ENCODE measurements at places on chromosomes 7 and 10. TPM values are rescaled to one million over a fixed set of nuclear protein-coding genes. Genes with fewer than 3 reads are reported as not detected.

Gene ABLIM1
- total RNA-seq, result 36.1 TPM

Gene SNCG
- 2.8 TPM for total RNA-seq

Gene NEUROG3
- total RNA-seq, result not detected

Gene ZNF467
- total RNA-seq, result 0.27 TPM

Gene RARRES2
- 1.4 TPM for total RNA-seq

Gene HABP2
- total RNA-seq, result not detected

Gene ASNS
- total RNA-seq, result 154 TPM

Gene HTR7
- total RNA-seq, result 0.25 TPM
